ENCODE measurements at places on chromosomes 13 and 19. TPM values are rescaled to one million over a fixed set of nuclear protein-coding genes. Genes with fewer than 3 reads are reported as not detected.

The SLC15A1 gene
- total RNA-seq = 7.4 TPM

The FBXO27 gene
- 3.7 TPM for total RNA-seq

The ETHE1 gene
- 74.4 TPM for total RNA-seq

The LIM2 gene
- not detected for total RNA-seq

The TPP2 gene
- total RNA-seq = 40.0 TPM

The FCER2 gene
- total RNA-seq = not detected

The MYH14 gene
- total RNA-seq = 51.6 TPM

The HSH2D gene
- 0.74 TPM for total RNA-seq

The FBN3 gene
- not detected for total RNA-seq

The ZNF566 gene
- total RNA-seq = 11.3 TPM

The ZSCAN4 gene
- not detected for total RNA-seq

The TJP3 gene
- 17.7 TPM for total RNA-seq

The CASP14 gene
- 34.6 TPM for total RNA-seq

The ZNF256 gene
- 3.7 TPM for total RNA-seq

The LRRC8E gene
- total RNA-seq = 6.6 TPM

The ZNF136 gene
- total RNA-seq = 8.1 TPM

The CYP2B6 gene
- not detected for total RNA-seq

The CAPN12 gene
- 9.6 TPM for total RNA-seq

The F2RL3 gene
- 8.3 TPM for total RNA-seq

The CD37 gene
- 22.1 TPM for total RNA-seq

The OLFM4 gene
- total RNA-seq = 50.1 TPM

The CLEC11A gene
- 25.0 TPM for total RNA-seq

The PTH2 gene
- not detected for total RNA-seq

The GPR18 gene
- total RNA-seq = not detected

The CCNA1 gene
- total RNA-seq = not detected

All from vagina (tissue), 2 donors.